Omental fat pad (tissue), 4 donors: ENCODE measurements at places on chromosomes 1 and 21. TPM values are rescaled to one million over a fixed set of nuclear protein-coding genes. Genes with fewer than 3 reads are reported as not detected.

Gene FAM89A
- total RNA-seq = 134 TPM

- no peak for DNase-seq
Observed at GRCh38 chr1:206469411-206469932, 804 bp upstream of the IKBKE start.

Gene ANKRD34A
- total RNA-seq = 0.60 TPM

DNA sequence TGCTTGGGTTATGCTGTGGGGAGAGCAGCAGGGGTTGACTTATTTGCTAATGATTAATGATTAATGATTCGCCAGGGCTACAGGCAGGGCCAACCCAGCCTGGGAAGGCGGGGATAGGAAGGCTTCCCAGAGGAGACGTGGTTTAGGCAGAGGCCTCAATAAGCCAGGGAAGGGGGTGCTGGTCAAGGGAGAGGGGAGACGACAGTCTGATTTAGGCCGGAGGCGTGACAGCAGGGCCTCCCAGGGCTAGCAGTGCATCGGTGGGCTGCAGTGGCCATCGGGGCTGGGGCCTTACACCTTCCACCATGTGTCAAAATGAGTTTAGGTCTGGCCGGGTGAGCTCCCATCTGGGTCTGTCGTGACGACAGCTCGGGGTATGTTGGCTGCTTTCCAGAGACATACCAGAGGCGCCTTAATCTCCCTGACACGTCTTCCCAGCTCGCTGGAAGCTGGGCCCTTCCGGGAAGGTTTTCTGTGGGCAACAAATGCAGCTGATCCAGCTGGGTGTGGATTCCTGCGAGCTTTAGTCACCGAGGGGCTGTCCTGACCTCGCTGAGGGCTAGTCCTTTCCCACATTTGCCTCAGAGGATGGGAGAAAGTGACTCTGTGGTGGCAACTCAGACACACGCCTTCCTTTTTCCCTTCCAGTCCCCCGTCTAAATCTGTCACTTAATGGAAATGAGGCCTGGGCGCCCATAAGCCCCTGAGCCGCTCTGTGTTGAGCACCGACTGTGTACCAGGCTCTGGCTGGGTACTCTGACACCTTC is 3.7 kb upstream of the SLC1A7 start:
- peak; percentile 58 for DNase-seq

- DNase-seq = no peak
Observed at GRCh38 chr1:23989263-23989662, 9.1 kb upstream of the SRSF10 start.

DNA sequence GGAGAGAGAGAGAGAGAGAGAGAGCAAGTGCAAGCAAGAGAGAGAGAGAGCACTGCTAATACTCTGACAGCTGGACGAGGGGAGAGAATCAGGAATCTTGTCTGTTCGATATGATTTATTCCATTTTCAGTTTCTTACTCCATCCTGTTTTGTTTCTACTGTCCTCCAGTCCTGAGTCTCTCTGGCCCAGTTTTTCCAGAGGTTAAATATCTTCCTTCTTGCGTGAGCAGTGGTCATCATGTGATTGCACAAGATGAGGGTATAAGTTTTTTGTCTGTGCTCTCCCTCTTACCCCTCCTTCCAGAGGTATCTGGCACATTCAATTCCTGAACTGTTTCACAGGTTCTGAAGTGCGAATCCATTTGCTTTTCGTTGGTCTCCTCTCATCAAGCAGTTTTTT is 16.8 kb downstream of the UBE2U start:
- DNase-seq = no peak

DNA sequence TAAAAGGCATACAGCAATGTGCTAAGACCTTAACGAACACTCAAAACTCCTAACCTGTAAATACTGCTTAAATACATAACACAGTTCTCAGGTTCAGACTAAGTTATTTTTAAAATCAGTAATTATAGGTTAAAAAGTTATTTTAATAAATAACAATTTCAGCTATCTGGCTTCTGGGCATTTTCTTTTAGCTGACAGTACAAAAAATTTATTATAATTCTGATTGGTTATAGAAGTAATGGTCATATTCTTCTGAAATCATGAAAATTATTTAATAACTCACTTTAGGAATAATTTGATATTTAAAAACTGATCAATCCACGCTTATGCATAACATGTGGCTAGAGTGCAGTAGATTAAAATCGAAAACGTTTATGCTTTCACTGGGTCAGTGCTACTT is 10.7 kb downstream of the RGS18 start:
- no peak for DNase-seq

Gene HTR6
- not detected for total RNA-seq

DNA sequence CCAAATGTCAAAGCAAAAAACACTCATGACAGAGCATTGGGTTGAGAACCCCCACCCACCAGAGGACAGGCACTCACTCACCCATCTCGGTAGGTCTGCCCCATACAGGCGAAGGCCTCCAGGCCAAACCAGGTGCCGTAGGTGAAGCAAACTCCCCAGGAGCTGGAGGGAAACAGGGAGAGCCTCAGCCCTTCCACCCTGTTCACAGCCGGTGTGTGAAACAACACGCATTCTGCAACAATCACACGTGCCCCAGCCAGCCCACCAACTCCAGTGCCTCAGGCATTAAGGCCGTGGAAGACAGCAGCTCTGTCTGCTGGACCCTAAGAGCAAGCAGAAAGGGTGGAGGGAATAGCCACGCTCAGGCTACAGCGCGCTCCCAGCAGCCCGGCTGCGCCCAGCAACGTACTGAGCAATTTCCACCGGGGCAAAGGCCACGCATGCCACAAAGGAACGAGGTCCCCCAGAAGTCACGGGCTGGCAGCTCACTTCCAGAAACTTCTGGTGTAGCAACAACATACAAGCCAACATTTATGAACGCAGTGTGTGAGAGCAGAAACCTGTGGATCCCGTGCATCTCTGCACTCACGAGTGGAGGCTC is 11.4 kb upstream of the SPATC1L start:
- DNase-seq = peak; percentile 16

Gene CFHR2
- total RNA-seq = not detected

Gene WARS2
- total RNA-seq = 20.9 TPM

DNA sequence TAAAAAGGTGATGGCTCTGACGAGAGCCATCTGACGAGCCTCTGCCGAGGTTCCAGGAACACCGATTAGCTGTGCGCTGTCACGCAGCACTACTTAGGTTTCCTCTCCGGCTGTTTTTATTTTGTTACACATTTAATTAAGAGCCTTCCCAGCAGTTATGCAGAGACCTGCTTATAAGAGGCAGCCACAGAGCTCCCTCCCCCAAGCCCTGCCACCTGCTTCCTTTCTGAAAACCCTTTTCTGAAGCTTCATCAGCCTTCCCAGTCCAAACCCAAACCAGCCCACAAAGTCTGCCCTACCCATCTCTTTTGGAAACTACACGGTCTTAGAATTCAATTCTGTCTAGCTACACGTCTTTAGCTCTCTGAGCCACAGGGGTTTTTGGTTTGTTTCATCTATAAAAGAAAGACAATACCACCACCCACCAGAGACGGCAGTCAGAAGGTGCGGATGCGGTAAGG is 49.1 kb downstream of the ERI3 start:
- no peak for DNase-seq

DNA sequence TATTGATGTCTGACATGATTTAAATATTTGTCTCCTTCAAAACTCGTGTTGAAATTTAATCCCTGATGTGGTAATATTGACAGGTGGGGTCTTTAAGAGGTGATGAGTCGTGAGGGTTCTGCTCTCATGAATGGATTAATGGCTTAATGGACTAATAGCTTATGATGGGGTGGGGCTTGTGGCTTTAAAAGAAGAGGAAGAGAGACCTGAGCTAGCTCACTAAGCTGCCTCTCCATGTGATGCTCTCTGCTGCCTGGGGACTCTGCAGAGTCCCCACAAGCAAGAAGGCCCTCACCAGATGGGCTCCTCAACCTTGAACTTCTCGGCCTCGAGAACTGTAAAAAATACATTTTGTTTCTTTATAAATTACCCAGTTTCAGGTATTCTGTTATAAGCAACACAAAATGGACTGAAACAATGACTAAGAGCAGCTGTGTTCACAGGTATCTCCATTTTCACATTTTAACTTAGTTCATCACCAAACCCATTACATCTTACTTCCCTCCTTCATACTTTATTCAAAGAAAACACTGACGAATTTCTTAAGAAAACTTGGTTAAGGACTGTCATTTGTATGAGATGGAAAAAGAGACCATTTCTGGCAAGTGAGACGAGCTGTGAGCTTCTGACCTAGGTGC is 12.1 kb upstream of the AIM2 start:
- no peak for DNase-seq

Gene BTBD8
- total RNA-seq = 12.3 TPM

GRCh38 chr1:169316556-169316955 is 51.0 kb downstream of the NME7 start:
- no peak for DNase-seq

Gene ANXA9
- 26.4 TPM for total RNA-seq
